ENCODE measurements at places on chromosomes 12 and 14.

- DNase-seq, result no peak
Observed at GRCh38 chr14:75545907-75546306, 23.6 kb downstream of the BATF start.

GRCh38 chr14:91401751-91402150 is 15.9 kb downstream of the CCDC88C start:
- DNase-seq, result no peak

- DNase-seq, result no peak
Observed at GRCh38 chr12:120801146-120801545, 75.5 kb downstream of the ACADS start.

DNA sequence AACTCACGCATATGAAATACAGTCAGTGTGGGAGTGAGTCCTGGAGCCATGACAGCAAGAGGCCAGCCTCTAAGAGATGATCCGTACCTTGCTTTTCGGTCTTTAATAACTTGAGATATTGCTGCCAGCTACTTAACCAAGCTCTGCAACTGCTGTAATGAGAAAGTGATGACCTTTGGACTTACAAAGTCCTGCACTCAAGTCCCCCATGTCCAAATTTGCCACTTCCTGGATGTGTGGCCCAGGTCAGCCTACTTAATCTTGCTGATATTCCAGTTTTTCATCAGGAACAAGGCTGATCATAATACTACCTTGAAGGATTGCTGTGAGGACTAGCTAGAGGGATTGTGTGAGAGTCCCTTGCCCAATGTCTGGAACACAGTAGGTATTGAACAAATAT is 33.8 kb upstream of the DUSP6 start:
- no peak for DNase-seq

DNA sequence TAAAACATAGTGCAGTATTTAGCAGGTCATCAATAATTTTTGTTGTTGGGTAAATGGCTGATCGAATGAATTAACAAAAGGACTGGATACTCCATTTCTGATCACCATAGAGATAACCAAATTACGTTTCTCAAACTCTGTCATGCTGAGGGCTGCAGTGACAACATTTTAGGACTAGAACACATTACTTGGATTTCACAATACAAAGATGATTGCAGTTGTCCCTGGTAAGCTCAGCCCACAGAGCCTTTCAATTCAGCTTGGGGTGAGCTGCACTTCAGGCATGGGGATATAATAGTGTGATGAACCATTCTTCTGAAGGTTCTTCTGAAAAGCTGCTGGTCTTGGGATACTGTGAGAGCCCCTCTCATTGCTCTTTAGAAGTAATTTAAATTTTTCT is 74.3 kb downstream of the FAR2 start:
- no peak for DNase-seq

DNA sequence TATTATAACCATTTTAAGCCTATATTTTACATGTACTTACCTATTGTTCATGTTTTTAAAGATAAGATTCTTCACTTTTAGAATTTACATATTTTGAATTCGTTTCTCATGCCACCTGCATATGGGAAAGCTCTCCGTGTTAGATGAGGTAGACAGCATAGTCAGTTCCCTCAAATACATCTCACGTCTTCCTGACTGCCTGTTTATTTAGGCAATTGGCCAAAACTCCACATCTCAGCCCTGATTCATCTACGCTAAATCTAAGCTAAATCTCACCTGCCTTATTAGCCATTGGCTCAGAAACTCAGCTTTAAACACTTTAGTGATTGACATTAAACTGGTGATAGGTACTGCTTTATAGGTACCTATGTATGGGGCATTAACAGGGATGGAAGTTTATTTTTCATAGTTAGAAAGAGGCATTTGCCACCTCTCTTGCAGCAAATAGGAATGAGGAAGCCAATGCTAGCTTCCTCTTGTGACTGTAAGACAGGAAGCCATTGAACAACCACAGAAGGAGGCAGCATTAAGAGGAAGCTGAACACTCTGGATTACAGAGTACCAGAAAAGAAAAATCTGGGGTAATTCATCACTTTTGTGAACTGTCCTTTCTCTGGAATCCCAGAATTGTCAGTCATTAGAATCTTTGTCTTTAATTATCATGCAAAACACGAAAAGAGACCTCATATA is 111.9 kb downstream of the LRFN5 start:
- DNase-seq, result no peak

DNA sequence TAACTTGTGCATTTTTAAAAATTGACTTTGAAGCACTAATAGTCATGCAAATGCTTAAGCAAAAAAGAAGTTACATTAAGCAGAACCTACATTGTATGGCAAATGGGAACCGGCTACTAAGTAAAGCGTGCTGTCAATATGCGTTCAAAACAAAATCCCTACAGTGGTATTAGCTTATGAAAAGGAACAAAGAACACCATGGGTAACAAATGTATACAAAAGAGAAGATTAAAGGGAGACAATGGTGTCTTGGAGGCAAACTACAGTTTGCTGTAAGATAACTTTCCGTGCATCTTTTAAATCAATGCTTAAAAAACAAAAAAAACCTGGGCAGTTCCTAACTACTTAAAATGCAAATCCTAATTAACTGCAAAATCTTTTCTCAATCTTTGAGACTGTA is 10.5 kb downstream of the CDK2AP1 start:
- no peak for DNase-seq

- DNase-seq, result no peak
Observed at GRCh38 chr12:19206493-19207077, 77.1 kb downstream of the PLEKHA5 start.

GRCh38 chr14:51484485-51484884 is 167.2 kb upstream of the FRMD6 start:
- no peak for DNase-seq

GRCh38 chr14:71243697-71244096 is 336.4 kb downstream of the PCNX1 start:
- no peak for DNase-seq

GRCh38 chr12:107547389-107547788 is 138.2 kb upstream of the PWP1 start:
- no peak for DNase-seq

GRCh38 chr12:11771895-11772502 is 122.5 kb downstream of the ETV6 start:
- no peak for DNase-seq

GRCh38 chr12:13591059-13591458 is 390.3 kb downstream of the GRIN2B start:
- DNase-seq, result no peak

GRCh38 chr14:90272523-90272922 is 16.2 kb downstream of the PSMC1 start:
- no peak for DNase-seq

DNA sequence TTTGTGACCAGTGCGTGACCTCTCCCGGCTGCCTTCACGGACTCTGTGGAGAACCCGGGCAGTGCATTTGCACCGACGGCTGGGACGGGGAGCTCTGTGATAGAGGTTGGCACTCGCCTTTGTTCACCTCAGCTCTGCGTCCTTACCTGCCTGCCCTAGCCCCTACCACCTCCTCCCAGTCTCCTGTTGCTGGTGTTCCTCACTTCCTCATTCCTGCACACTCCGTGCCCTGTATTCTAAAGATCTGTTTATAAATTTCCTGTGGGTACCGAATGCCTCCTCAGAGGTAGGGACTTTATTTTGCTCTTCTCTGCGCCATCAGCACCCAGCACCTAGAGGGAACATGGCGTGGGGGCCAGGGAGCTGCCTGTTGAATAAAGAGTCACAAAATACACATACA is 2.3 kb downstream of the DLK1 start:
- no peak for DNase-seq

DNA sequence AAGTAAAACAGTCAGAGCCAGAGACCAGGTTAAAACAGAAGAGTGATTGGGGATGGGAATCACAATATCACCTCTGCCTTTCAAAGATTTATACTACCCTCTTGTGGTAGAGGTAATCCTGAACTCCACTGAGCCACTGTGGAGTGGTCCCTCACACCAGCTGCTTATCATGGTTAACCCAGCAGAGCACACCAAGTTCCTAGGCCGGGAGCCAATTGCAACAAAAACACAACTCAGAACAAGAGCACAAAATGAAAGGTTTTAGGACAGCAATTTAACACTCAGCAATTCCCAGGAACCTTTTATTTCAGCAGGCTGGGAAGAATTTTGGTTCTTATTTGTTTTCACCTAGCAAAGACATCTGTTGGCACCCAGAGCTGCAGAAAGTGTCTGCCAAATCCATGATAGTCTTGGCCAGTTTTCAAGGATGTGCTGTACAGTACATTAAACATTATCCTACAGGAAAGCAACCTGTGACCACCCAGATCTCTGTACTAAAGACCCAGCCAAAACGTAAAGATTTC is 220.5 kb upstream of the ATXN7L3B start:
- DNase-seq, result no peak

- no peak for DNase-seq
Observed at GRCh38 chr14:74569806-74570591, 42.0 kb downstream of the LTBP2 start.

- no peak for DNase-seq
Observed at GRCh38 chr12:15928346-15928745, 17.2 kb downstream of the DERA start.

GRCh38 chr12:68482660-68483059 is 128.0 kb upstream of the RAP1B start:
- no peak for DNase-seq

DNA sequence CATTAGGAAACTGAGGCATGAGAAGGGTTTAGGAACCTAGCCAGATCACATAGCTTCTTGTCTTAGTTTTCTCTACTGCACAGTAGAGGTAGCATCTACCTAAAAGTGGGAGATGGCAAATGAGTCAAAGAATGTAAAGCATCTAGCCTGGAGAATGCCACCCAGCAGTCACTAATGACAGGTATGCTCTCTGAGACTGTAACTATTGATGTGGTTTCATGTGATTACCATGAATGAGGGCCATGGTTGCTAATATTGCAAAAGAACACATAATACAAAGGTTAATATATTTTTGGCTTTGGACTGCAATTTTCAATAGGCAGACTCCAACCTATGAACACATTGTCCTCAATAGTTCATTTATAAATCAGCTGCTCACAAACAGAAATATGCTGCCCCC is 389.9 kb downstream of the GRIN2B start:
- no peak for DNase-seq

DNA sequence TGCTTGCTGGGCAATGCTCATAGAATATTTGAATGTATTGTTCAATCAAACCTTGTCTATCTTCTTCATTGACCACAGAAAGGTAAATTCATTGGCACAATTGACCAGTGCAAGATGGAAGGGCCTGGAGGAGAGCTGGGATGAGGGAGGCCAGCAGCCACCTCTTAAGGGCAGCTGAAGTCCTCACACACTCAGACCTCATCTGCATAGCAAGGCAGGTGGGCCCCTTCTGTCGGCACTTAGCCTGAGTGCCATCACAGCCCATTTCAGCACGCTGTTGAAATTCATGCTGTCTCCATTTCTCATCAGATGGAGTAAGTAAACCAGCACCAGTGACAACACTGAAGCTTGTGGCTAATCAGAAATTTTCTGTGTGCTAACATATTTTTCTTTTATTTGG is 25.4 kb upstream of the HMGA2 start:
- DNase-seq, result no peak

DNA sequence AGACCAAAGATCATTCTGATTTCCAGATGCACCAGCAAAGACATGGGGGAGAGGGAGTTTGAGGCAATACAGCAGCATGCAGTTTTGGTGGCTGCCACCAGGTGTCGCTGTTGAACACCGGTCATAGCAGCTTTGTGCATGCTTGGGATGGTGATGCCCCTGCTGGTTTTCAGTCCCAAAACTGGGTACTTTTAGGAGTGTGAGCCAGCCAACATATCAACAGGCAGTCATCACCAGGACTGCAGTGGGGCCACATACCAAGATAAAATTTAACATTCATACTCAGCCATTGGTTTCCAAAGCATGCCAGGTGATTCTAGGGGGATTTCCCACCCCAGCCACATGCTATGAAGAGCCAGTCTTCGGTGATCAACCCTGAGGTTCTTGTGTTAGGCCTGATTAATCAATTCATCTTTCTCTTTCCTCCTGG is 64.2 kb downstream of the PHETA1 start:
- DNase-seq, result peak; percentile 49

- no peak for DNase-seq
Observed at GRCh38 chr12:118513611-118514010, 137.3 kb downstream of the SUDS3 start.

DNA sequence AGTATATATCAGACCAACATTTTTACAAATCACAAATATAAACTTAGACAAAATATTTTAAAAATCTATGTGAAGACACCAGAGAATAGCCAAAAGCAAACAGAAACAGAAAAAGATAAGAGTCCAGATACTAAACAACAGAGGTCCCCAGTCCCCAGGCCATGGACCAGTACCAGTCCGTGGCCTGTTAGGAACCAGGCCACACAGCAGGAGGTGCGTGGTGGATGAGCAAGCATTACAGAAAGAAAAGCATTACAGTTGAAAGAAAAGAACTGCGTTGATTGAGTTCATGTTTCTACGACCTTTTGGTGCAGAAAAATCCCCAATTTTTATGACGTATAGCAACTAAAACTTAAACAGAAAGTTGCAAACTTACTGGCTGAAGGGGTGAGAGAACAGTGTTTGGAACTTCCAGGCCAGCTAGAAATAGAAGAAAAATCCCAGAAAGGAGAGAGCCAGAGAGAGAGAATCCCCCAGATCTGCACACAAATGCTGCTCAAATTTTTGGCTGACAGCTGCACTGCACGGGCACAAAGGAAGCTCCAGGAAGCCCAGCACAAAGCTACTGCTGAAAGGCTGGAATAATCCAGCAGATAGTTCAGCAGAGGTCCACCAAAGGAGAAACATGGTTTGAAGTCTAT is 159.6 kb upstream of the C14orf180 start:
- no peak for DNase-seq

DNA sequence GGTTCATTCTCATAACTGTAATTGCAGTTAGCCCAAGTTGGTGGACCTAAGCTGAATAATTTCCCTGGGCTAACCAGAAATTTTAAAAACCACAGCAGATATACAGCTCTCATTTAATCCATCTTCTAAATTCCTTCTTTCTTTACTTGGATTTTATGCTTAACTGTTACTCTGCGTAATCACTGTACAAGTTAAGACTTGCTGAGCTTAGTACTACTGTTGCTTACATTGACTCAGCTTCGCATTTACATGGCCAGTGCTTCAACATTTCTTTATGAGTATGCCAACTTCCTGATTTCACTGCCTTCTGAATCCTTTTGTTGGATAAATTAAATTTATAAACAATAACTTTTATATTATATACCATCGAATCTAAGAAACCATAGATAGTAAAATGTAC is 147.4 kb downstream of the SLC38A4 start:
- DNase-seq, result no peak

- no peak for DNase-seq
Observed at GRCh38 chr14:81408595-81408994, 8.5 kb upstream of the STON2 start.
